ENCODE measurements at places on chromosomes 4 and X.
A peak's percentile ranks its signal among the peaks of the same experiment; 100 is the strongest.

DNA sequence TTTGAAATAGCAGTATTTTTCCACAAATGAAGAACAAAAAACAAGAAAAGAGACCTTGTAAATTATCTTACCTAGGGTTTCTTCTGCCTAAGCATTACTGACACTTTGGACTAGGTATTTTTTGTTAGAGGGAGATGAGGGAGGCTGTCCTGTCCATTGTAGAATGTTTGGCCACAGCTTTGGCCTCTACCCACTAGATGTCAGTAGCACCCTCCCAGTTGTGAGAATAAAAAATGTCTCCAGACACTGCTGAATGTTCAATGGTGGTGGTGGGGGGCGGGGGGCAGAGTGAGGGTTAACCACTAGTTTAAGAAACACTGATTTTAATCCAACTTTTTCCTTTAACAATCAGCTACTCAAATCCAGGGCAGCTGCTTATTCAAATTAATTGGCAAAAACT, 25.8 kb downstream of the OTUD4 start:
- DNase-seq, result no peak

GRCh38 chr4:6449746-6450369, 22.6 kb downstream of the PPP2R2C start:
- DNase-seq, result no peak

DNA sequence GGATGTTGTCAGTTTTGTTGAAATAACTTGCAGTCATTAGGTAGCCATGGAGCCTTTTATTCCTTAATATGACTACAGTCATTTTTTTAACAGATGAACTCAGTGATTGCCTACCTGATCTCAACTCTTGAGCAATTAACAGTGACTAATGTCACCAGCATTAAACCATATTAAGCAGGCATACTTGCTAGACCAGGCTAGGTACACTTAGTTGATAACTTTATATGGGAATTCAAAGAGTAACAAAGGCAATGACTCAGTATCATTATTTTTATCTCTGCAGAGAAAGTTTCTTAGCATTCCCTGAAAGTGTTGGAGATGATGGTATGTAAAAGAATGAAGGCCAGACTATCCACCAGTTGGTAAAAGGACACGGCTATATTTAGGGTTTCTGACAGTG, at the start of gene C4orf54:
C4orf54 (minus strand) TSS at position 31 of the 400 bp plus-strand sequence. CDS start 3,180 bp downstream, outside the sequence.
- no peak for DNase-seq

DNA sequence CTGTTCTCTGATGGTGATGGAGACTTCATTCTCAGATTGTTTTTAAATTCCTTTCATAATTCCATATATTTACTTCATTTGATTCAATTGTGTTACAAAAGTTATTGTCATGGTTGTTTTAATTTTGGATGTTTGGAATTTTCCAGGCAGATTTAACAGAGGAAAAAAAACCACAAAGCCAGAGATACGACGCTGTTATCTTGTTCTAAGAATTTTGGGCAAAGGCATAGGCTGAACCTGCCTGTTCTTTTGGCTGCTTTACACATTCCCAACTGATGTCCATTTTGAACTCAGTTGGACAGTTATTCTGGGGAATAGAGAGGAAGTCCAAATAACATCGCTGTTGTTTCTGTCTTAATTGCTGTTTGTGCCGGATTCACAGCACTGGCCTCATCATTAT, 65.7 kb downstream of the LINC00632 start:
- no peak for DNase-seq

DNA sequence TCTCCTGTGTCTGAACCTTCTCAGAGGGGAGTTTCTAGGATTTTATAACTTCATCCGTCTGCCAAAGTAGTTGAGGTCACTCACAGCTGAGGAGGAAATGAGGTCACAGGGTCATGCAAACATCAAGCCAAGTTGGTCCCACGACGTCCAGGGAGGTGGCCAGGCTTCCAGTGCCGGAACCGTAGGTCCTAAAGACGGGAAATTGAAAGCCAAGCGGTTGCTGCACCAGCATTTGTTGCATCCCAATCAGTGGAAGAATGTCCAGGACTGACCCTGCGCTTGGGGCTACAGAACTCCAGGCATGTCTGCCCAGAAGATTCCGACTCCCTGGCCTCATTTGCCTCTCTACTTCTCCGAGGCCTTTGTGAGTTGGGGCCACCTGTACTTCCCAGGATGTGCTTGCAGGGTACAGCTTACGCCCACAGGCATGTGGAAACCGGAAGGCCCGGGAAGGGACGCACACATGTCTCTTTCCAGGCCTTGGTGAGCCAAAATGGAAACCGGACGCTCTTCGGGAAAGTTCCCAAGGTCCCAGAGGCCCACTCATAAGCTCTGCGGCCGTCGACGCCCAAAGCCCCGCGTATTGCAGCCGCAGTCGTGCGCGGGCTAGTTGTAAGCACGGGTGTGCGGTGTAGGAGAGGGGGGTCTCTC, 9.3 kb downstream of the PRDM8 start:
- peak; percentile 76 for DNase-seq

DNA sequence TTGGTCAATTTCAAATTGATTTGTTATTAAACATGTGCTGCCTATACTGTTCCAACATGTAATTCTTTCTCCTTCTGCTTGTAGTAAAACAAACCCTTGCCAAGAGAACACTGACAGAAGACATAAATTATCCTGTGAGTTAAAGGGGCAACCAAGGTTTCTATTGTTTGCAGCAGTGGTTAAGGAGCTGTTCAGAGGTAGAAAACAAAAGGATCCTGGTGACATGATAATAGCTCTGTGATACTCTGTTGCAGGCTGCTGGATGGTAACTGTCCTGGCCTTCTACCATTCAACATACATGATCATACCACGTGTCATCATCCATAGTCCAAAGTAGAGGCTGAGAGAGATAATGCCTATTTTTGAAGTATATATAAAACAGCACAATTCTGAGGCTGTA, 75.8 kb upstream of the F9 start:
- no peak for DNase-seq

DNA sequence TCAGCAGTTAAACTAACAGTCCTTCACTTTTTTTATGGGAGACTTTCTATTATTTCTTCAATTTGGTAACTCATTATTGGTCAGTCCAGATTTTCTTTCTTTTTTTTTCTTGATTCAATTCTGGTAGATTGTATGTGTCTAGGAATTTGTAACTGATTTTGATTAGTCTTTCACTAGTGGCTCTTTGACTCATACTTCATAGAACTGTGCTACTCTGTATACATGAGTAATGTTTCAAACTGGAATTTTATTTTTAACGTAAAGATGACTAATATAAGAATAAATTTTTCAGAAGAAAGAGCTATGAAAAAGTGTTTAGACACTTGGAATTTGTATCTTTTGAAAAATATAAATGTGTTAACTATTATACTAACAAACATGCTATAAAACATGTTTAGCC, 813.0 kb downstream of the TRAM1L1 start:
- DNase-seq, result no peak

DNA sequence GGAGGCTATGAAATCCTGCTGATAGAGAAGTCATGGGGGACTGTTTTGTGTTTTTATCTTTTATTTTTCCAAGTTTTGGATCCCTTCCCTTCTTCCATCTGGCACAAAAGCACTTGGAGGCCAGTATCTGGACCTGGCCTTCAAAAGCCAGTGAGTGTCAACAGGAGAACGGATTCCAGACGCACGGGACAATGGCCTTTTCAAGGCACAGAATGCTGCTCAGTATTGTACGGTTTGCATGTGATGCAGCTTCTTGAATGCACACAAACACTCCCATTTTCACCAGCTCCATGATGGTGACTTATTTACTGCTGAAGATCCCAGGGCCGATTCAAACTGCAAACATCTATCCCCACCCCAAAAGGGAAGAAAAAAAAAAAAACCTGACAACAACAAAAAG, 145.4 kb downstream of the CPEB2 start:
- DNase-seq, result no peak

GRCh38 chrX:108224218-108224617, 132.6 kb downstream of the ATG4A start:
- no peak for DNase-seq
